AG09319 (cell line): ENCODE measurements at places on chromosomes 7 and 10.

GRCh38 chr7:43768887-43769272, 10.4 kb downstream of the BLVRA start:
- DNase-seq = no peak

DNA sequence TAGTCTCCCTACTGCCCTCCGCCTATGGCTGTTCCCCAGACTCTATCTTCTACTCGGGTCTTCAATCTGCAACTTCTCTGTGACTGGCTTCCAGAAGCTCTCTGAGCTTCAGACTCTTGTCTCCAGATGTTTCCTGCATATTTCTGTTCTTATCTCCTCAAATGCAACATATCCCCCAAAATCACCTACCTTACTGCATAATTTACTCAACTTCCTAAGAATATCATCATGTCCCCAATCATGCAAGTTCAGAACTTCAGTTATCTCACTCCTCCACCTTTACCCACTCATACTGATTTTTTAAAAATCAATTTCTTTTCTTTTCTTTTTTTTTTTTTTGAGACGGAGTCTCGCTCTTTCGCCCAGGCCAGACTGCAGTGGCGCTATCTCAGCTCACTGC, 68.8 kb downstream of the RAPGEF5 start:
- DNase-seq = no peak

GRCh38 chr7:39133088-39133487, 155.4 kb downstream of the POU6F2 start:
- no peak for DNase-seq

DNA sequence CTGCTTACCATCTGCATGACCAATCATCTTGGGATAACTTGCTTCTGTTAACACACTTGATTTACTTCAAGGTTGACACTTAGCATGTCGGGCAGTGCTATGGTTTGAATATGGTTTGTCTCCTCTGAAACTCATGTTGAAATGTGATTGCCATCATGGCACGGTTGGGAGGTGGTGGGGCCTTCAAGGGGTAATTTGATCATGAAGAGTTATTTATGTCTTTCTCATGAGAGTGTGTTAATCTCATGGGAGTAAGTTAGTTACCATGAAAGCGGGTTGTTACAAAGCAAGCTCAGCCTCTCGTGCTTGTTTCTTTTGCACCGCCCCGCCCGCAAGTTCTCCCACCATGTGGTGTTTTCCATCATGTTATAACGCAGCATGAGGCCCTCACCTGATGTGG, 163.6 kb downstream of the DOCK4 start:
- DNase-seq = no peak

GRCh38 chr10:28559618-28560017, 26.7 kb downstream of the WAC start:
- DNase-seq = no peak

- no peak for DNase-seq
These were observed 1.3 kb upstream of the CUEDC2 start for GRCh38 chr10:102433619-102434046.

- no peak for DNase-seq
These were observed 31.7 kb upstream of the FAM204A start for GRCh38 chr10:118373786-118374185.

GRCh38 chr7:108402865-108403264, 53.4 kb downstream of the NRCAM start:
- no peak for DNase-seq

- no peak for DNase-seq
These were observed 53.5 kb upstream of the AGBL3 start for GRCh38 chr7:134932707-134933370.

DNA sequence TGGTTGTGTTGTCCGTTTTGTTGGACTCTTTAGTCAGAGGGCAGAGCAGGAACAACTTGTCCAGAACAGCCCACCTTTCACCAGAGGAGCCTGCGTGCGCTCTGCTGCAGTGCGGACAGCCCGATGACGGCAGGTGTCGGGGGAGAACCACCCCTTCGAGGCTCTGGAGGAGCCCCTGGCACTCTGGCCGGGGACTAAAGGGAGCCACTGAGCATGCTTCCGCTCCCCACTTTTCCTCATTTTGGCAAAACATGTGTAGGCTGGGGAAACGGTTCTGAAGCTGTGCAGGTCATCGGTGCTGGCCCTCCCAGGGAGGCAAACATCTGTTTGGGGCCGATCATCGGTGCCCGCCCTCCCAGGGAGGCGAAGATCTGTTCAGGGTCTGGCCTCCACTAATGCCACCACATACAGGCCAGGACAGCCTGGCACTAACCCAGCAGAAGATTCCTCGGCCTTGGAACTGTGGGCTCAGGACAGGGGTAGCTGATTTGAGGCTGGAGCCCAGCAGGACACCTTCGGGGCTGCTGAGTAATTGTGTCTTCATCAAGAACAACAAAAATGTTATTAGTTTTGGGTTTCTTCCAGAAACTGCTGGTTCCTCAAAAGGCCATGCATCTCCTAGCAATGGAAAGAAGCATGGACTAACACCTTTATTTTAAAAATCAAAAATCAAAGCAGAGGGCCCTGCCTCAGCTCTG, 124.4 kb upstream of the TCERG1L start:
- no peak for DNase-seq

GRCh38 chr10:62096256-62096933, 172.2 kb downstream of the RTKN2 start:
- DNase-seq = no peak

DNA sequence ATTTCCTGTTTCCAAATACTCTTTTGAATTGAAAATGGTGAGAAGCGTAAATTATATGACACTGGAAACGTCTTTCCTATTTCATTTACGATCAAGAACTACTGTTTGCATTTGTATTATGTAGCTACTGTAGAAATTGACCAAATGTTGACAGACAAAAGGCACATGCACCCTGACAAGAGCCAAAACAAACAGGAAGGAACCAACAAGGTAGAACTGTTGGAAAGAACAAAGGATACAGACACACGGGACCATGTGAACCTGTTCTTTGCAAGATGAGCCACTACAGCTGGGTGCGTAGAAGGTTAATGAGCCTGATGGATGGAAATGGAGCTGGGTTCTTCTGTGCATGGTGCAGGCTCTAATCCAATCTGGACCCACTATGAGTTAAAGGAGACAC, 48.4 kb upstream of the FZD8 start:
- no peak for DNase-seq
